ENCODE measurements at places on chromosomes 11 and 22.

- peak; percentile 82 for DNase-seq
These were observed 110.9 kb downstream of the GALNT18 start for GRCh38 chr11:11510939-11511338.

GRCh38 chr22:48192920-48193319 lies 1430.5 kb downstream of the TBC1D22A start:
- no peak for DNase-seq

- DNase-seq, result no peak
These were observed 112.6 kb downstream of the C11orf91 start for GRCh38 chr11:33588056-33588455.

GRCh38 chr11:79087961-79088318 lies 352.9 kb downstream of the TENM4 start:
- DNase-seq, result no peak

DNA sequence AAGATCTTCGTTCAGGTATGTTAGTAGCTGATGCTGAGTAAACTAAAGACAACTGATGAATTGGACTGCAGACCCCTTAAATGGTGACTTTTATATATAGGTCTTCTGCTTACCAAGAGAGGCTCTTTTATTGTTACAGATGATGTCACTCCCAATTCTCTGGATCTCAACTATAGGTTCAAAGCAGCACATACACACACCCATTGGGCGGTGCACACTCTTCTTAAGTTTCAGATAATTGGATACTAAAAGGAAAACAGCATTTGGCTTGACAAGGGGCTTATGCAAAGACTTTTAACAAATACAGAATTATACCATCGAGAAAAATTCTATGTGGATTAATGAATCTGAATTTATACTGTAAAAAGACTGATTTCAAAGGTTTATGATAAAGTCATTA lies at the start of gene PTH:
TSS of gene PTH (minus strand) at position 69 of the 400 bp plus-strand sequence. CDS start 3,142 bp downstream, outside the sequence.
- DNase-seq, result no peak

DNA sequence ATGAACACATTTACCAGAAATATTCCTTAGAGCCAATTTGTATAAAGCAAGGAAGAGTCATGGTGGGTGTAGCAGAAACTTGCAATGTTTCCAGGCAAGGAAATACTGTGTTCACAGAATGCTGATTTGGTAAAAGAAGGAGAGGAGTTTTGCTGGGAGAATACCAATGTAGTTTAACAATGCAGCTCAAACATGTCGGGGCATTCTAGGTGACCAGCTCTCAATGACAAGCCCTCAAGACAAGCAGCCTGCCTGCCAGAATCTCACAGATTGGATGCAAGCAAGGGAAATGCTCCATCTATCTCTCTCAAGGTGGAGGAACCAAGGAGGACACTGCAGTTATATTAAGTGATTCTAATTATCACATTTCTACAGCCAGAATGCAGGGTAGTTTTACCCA lies 190.4 kb downstream of the MAML2 start:
- DNase-seq, result peak; percentile 61

GRCh38 chr11:16902781-16903378 lies 111.3 kb downstream of the PLEKHA7 start:
- no peak for DNase-seq

GRCh38 chr11:108562746-108563581 lies 30.6 kb downstream of the EXPH5 start:
- DNase-seq, result no peak

DNA sequence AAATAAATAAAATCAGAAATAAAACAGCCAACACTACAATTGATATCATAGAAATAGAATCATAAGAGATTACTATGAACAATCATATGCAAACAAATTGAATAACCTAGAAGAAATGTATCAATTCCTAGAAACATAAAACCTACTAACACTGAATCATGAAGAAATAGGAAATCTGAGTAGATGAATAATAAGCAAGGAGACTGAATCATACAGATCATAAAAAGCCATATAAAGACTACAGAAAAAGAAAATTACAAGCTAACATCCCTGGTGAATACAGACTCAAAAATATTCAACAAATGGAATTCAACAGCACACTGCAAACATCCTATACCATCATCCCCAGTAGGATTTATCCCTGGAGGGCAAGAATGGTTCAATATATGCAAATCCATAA lies 135.6 kb downstream of the SBF2 start:
- no peak for DNase-seq

DNA sequence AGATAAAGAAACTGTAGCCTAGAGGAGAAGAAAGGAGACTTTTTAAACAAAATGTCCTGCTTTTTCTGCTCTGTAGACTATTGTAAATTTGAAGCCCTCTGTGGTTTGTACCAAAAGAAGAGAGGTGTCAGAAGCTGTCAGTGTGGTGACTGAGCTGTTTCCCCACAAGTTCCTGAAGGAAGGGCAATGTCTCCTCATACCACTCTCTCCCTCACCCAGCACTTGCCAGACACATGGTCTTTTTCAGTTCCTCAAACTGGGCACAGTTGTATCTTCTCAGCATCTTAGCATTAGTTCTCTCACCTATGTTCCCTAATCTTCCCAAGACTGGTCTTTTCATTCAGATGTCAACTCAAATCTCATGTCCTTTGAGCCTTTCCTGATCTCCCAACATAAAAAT lies 4.3 kb downstream of the BCO2 start:
- DNase-seq, result peak; percentile 80

DNA sequence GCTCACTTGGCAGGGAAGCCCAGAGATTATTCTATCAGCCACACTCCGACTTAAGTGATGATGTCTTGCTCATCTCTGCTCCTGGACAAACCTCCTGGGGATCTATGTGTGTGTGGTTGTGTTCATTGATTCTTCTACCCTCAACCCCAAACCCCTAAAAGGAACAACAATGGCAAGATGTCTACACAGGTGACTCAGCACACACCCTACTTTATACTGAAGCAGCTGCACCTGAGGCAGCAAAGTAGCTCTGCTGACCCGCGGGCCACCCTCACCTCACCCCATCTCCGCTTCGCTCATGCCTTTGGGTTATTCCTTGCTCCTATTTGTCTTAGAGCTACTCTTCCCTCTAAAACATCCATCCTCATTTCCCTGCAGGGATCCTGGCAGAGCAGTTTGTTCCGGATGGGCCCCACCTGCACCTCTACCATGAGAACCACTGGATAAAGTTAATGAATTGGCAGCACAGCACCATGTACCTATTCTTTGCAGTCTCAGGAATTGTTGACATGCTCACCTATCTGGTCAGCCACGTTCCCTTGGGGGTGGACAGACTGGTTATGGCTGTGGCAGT lies 38.7 kb downstream of the TMEM45B start:
- DNase-seq, result no peak

- DNase-seq, result no peak
These were observed 60.4 kb downstream of the TEAD1 start for GRCh38 chr11:12734625-12735024.

DNA sequence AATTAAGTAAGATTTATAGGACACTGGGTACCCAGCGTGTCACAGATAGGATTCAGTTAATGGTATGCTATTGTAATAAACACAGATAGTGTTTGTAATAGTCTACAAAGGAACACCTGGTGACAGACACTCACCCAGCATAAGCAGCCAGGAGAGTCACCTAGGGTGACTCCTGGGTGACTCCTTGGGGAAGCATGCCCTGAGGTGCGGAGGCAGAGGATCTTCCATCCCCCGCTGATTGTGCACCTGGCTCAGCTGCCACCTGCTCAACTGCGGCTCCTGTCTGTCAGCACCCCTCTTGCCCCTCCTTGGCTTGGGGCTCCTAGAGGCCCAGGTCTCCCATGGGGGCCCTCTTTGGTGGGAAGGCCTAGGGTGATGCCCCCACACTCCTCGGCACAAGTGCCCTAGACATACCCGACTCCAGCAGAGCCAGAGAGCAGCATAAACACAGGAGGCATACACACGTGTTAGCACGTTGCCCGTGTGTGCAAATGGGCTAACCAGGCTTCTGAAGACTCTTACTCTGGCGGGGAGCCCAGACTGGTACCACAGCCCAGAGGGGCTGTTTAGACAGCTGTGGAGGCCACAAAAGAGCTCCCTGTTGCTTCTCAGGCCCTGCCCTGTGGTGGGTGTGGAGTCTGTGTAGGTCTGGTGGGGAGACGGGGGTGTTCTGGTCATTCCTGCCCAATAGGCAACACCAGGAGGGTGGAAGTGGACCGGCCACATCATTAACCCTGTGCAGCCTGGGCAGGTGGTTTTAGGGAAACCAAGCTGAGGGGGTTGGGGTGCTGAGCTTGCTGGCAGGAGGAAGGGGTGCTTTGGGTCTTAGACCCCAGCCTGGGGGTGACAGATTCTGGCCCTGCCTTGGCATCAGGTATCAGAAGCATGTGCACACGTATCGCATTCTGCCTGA lies 3.0 kb downstream of the INPPL1 start:
- DNase-seq, result peak; percentile 58

- DNase-seq, result no peak
These were observed 43.9 kb downstream of the DDX6 start for GRCh38 chr11:118746988-118747585.

DNA sequence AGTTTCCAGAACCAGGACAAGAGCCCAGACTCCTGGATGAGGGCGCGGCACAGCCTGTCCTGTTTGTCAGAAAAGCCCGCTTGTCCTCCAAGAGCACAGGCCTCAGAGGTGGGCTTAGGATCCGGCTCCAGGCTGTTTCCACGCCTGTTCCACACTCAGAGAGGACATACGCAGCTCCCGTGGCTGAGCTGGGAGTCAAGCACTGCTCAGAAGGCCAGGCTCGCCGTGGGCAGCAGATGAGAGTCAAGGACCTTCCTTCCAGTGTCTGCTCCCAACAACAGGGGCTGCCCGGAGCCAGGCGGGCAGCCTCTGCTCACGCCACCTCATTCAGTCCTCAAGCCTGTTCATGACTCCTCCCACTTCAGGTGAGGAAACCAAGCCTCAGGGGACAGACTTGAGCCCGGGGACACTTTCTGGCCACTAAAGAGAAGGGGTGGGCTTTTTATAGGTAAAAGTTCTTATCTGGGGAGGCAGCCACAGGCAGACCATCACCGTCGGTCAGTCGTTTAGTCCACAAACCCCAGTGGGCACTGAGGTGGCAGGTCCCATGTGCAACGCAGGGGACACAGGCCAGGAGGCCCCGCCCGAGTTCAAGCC lies 3.8 kb downstream of the CYB5R3 start:
- no peak for DNase-seq

DNA sequence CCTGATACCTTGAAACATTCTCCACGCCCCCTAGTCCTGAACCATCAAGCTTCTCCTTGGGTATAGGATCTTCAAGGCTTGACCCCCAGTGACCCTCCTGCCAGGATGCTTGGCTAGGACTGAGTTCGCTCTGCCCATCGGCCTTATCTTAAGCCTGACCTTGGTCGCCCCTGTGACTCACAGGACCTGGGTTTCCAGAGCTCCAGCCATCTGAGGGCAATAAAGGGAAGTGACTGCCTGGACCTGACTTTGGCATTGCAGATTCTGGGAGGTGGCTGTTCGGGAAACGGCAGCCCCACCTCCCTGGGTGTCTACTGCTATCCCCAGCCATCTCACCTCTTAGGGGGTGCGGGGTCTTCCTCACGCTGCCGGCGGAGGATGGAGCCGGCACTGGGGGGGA lies 15.4 kb downstream of the CARD10 start:
- DNase-seq, result no peak

DNA sequence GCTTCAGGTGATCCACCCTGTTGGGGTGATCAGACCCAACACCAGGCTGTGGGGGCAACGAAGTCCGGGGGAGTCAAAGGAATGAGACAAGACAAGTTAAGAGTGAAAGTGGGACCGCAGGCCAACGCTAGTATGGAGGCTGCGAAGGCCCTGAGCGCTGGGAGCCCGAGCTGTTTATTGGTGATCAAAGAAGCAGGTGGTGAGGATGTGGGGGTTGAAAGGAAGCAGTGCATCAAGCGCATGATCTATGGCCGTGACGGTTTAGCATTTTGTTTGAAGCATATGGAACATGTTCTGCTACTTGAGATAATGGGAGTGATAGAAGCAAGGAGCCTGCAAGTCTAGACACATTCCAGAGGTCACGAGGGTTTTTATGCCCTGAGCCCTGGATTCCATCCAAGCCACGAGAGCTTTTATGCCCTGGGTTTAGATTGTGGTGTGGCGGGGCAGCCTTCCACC lies 49.5 kb downstream of the MCHR1 start:
- DNase-seq, result no peak

GRCh38 chr11:2572491-2573239 lies 127.1 kb downstream of the KCNQ1OT1 start:
- no peak for DNase-seq

DNA sequence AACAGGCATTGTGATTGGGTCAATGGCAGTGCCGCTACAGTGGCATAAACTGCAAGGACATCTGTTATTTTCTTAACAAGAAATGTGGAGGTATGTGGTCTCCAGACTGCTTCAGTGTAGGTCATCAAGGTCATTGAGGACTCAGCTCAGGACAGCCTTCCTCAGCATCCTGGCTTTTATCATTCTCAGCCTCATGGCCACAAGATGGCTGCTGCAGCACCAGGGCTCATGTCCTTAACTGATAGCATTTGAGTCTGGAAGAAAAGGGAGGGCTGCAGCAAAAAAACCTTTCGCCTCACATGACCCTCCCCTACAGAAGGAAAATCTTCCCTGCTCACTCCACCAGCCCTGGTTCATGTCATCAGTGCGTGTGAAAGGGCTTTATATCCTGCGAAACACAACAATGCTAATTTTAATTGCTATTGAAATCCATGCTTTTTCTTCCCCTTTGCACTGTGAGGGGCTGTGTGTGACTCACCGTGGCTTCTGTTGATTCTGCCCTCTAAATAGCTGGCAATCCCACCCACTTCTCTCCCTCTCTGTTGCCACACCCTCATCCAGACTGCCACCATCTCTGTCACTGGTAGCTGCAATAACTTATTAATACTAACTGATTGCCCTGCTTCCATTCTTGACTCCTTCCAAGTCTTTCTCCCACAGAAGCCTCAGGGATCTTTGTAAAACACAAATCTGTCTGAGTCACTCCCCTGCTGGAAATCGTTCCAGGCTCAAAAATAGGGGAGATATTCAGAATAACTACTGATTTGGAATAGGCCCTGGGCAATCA lies 43.8 kb downstream of the CHRDL2 start:
- peak; percentile 55 for DNase-seq

- DNase-seq, result no peak
These were observed 56.5 kb downstream of the NAT10 start for GRCh38 chr11:34161812-34162492.

DNA sequence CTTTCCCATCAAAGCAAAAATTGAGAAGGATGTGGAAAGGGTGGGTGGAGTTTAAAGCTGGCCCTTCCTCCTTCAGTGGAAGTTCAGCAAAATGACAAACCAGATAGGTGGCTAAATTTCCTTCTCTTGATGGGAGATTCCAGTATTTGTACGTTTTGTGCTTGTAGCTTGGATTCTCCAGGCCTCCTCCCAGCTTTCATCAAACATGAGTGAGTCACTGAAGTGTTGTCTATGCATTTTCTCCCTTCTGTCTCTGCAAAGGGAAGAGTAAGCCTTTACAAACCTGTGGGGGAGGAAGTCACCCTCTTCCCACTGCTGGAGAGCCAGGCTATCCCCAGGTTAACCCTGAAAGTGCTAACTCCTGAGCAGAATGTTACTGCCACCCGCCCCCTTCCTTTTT lies 6.4 kb downstream of the MARK2 start:
- peak; percentile 16 for DNase-seq

- DNase-seq, result peak; percentile 88
These were observed 21.7 kb upstream of the PLAAT3 start for GRCh38 chr11:63635762-63636465.

GRCh38 chr11:120792306-120792705 lies 231.6 kb upstream of the TBCEL start:
- DNase-seq, result no peak

GRCh38 chr11:9170450-9170849 lies 79.1 kb upstream of the SCUBE2 start:
- DNase-seq, result no peak

GRCh38 chr11:94802501-94802900 lies 34.3 kb downstream of the AMOTL1 start:
- DNase-seq, result peak; percentile 45

Data from Ammon's horn (tissue), 1 donor.